ENCODE measurements at places on chromosomes 1 and 21.
A peak's percentile ranks its signal among the peaks of the same experiment; 100 is the strongest.

DNA sequence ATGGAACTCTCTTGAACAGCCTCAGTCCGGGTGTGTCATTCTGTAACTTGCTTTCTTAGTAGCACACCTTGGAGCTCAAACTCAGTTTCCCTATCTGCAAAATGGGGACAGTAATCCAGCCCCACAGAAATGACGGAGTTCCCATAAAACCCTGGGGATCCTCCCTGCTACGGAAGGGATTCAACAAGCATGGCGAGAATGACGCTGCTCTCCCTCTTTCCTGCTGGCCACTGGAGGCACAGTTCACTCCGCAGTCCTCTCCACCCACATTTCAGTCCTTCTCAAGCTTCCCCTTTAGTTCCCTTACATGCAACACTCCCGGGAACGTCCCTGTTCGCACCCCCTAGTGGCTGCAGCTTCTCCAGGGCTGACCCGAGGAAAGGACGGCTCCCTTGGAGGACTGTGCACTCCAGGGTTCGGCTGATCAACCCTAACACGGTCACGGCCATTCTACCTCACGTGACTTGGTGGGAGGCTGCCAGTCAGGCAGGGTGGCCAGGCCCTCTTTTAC lies 20.6 kb downstream of the RUNX3 start:
- peak; percentile 33 for DNase-seq

GRCh38 chr1:8162168-8162567 lies 136.1 kb upstream of the ERRFI1 start:
- DNase-seq, result no peak

DNA sequence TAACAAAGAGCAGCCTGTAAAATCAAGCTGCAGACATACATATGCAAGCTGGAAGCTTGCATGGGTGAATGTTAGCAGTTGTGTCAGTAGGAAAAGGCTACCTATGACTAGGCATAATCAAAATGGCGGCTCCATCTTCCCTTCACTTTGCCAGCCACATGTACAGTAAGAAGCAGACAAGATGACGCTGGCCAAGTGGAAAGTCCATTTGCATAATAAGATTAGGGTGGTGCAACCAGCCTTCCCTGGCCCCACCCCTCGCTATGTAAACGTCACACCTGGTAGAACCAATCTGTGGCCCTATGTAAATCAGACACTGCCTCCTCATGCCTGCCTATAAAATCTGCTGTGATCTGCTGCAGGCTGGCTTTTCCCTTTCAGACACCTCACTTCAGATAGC lies 171.9 kb upstream of the USP25 start:
- DNase-seq, result no peak

GRCh38 chr1:149906570-149907075 lies 7.3 kb downstream of the BOLA1 start:
- no peak for DNase-seq

GRCh38 chr1:116927049-116927798 lies 17.5 kb downstream of the PTGFRN start:
- no peak for DNase-seq
